ENCODE measurements at places on chromosomes 7 and 10. TPM values are rescaled to one million over a fixed set of nuclear protein-coding genes. Genes with fewer than 3 reads are reported as not detected.
A peak's percentile ranks its signal among the peaks of the same experiment; 100 is the strongest.

MOGAT3 gene
- total RNA-seq = not detected

HSPA12A gene
- total RNA-seq = 7.4 TPM

PNLIPRP2 gene
- total RNA-seq = not detected

ANKRD30A gene
- total RNA-seq = not detected

DNA sequence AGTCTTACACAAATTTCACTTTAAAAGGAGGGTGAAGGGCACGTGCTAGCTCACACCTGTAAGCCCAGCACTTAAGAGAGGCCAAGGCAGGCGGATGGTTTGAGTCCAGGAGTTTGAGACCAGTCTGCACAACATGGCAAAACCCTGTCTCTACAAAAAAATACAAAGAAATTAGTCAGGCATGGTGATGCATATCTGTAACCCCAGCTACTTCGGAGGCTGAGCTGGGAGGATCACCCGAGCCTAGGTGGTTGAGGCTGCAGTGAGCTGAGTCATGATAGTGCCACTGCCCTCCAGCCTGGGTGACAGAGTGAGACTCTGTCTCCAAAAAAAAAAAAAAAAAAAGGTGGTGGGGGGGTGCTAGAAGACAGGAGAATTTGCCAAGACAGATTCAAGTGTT lies 237.3 kb upstream of the KLF14 start:
- no peak for DNase-seq

- no peak for DNase-seq
These were observed 525.9 kb downstream of the TYW1 start for GRCh38 chr7:67522504-67522903.

GRCh38 chr7:130655286-130655685 lies 13.3 kb downstream of the COPG2 start:
- DNase-seq = no peak

- no peak for DNase-seq
These were observed 199.5 kb downstream of the SKAP2 start for GRCh38 chr7:26664735-26665416.

DNA sequence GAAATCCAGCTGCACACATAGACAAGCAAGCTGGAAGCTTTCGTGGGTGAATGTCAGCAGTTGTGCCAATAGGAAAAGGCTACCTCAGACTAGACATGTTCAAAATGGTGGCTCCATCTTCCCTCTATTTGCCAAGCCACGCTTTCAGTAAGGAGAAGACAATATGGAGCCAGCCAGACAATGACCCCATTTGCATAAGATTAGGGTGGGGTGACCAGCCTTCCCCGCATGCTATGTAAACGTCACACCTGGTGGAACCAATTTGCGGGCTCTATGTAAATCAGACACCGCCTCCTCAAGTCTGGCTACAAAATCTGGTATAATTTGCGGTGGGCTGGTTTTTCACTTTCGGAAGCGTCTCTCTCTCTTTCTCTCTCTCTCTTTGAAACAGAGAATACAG lies 297.4 kb upstream of the PCDH15 start:
- no peak for DNase-seq

DNA sequence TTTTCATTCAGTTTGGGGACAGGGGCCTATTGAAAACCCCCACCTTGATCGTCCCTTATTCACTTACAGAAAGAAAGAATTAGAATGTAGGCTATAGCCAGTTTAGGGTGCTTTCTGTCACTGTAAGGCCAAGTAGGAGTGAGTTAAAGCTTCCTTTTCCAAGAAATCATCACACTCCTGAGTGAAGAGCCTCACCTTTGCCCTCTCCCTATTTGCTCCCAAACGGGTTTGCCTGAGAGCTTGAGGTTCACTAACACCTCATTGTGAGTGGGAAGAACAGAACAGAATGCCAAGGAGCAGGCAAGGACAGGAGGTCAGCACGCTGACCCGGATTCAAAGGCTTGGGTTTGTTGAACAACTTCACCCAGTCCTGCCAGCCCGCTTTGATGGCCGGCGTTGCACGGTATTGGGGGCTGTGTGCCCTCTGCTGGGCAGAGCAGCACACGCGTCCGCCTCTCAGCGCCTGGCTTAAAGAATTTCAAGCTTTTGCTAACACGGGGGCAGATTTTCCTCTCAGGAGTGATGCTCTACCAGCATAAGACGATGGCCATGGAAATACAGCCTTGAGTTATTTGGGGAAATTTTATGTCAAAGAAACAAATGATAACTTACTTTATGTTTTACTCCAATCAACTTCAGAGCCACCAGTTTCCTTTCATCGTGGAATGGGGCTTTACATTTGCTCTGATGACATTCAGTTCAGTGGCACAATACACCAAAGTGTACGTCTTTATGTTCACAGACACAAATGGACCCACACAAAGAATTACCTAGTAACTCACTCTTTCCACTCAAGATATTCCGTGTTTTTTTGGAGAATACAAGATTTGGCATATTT lies 470.0 kb downstream of the SUGCT start:
- peak; percentile 56 for DNase-seq

GRCh38 chr10:53331460-53331859 lies 558.9 kb upstream of the MBL2 start:
- DNase-seq = no peak

DNA sequence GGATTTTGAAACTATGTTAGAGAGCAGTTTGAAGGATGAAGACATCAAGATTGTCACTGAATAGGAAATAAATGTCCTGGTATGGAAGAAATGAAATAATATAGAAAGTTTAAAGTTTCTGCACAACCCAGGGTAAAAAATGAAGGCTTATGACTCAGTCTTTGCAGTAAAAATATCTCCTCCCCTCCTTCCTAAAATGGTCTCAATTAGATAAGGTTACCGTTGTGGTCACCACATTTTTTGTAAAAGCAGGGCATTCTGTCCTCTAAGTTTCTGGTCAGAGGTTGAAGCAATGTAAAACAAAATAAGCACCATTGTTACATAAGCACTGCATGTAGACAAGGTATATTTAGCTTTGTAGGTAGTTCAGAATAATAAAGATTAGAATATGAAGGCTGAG lies 403.5 kb downstream of the SUGCT start:
- DNase-seq = no peak

- DNase-seq = no peak
These were observed 88.9 kb downstream of the IPMK start for GRCh38 chr10:58178811-58179210.

DNA sequence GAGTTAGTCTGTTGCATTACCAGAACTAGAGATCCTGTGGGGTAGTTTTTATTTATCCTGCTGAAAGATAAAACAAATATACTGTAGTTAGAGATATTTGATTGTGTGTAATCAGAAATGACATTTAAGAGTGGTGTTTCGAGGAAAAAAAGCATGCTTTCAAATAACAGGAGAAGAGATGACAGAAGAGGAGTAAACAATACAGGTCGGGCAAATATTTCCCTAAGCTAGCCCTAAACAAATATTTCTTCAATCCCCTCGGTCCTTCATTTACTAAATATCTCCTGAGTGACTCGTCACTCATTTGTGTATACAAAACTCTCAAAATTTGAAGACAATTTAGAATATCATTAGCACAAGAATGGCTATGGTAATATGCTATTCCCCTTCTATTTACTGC lies 219.7 kb upstream of the FERD3L start:
- no peak for DNase-seq
